ENCODE measurements at places on chromosomes 5 and 9.

GRCh38 chr5:87570366-87570765, 157.6 kb upstream of the CCNH start:
- DNase-seq: no peak

GRCh38 chr5:132024117-132024435, 12.6 kb upstream of the ACSL6 start:
- DNase-seq: no peak

- DNase-seq: no peak
These were observed 60.4 kb upstream of the SMIM23 start for GRCh38 chr5:171725205-171725601.

DNA sequence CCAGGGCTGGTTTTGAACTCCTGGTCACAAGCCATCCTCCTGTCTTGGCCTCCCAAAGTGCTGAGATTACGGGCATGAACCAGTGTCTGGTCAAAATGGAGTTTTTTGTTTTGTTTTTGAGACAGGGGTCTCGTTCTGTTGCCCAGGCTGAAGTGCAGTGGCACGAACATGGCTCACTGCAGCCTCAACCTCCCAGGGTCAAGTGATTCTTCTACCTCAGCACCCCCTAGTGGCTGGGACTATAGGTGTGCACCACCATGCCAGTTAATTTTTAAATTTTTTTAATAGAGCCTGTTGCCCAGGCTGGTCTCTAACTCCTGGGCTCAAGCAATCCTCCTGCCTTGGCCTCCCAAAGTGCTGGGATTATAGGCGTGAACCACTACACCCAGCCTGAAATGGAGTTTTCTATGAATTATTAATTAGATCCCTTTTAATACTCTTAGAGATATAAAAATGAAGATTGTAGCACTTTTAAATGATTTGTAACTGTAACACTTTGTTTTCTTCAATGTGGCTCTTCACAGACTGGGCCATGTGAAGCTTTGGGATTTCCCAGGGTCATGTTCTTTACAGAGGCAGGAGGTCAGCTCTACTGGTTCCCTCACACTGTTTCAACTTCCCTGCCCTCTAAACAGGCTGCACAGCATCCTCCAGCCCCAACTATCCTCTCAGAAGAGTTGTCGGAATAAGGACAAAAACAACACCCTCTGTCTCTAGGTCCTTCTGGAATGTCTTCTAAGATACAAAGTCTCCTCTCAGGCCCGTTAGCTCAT, 32.7 kb upstream of the SPARC start:
- DNase-seq: no peak

- no peak for DNase-seq
These were observed 26.3 kb downstream of the ADAM19 start for GRCh38 chr5:157549283-157549629.

DNA sequence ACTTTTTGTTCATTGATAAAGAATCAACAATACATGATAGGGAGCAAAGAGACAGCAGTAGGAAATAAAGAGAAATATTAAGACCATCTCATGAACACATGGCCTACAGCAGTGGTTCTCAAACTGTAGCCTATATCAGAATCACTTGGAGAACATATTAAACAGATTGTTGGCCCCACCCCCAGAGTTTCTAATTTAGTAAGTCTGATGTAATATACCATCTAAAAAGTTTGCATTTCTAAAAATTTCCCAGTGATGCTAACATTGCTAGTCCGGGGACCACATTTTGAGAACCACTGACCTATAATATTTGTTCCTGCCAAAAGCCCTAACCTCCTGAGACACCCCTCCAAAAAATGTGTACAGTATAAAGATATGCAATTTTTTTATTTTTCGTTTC, 306.2 kb upstream of the NREP start:
- DNase-seq: no peak

DNA sequence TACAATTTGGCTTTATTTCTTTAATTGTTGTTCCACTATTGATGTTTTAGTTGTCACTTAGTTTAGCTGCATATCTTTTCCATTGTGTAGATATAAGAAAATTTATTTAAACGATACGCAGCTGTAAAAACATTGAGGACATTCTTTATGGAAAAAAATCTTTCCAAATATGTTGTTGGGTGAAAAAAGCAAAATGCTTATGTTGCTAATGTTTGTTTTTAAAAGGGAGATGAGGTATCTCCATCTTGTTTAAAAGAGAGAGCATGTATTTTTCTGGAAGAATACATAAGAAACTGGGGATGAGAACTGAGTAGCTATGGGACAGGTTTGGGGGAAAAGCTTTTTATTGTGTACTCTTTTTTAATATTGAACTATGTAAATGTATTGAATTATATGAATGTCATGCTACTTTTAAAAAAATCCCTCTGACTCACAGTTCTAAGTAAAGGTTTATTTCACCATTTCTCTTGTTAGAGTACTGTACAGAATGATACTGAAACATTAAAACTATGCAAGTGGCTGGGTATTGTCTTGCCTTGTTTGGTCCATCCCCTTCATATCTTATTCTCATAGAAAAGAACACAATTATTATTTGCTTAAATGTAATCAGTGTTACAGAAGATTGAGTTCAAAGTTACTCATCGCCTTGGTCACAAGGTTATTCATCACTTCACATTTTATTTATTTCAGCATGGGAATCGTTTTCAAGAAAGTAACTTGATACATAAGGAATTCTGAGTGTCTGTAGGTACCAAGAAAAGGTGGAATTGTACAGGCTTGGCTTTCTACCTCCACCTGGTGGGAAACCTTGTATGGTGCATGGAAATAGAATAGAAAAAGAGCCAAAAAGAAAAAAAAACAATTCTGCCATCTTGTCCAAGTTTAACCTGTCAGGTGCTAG, 85.8 kb downstream of the RIC1 start:
- no peak for DNase-seq

- DNase-seq: no peak
These were observed 1.5 kb downstream of the STXBP1 start for GRCh38 chr9:127613583-127613954.

DNA sequence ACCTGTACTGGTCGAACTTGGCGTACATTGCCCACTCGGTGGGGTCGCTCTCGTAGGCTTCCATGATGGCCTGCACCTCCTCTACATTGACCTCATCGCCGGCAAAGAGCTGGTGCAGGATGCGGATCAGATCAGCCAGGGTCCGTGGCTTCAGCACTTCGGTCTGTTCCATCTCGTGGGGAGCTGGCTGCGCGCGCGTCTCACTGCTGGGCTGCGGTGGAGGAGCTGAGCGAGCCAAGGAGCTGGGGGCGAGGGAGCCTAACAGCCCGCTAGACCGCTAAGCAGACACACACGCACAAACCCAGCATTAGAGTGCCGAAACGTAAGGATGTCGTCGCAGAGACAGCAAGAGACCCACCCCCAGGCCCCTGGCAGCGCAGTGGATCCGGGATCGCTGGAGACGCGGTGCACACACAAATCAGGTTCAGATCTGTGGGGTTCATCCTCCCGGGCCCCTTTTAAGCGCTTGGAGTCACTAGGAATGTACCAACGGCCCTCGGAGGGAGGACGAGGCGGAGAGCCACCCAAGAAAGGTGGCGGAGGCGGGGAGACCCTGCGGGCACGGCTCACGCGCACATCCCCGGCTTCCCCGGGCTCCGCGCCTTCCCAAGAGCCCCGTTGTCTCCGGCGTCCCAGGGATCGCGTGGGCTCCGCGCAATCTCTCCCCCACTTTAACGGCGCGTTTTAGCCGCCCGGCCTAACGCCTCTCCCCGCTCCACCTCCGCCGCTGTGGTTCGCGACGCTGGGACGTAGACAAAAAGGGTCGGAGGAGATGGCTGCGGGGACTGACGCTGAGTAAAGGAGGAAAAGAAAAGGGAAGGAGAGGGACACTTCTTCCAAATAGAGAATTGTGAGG, at the start of gene CDO1:
Gene CDO1, minus strand, starts transcription at position 434 of the 856 bp plus-strand sequence. Its CDS starts 262 bp downstream, at position 172.
- no peak for DNase-seq

GRCh38 chr9:135329571-135330306, 149.8 kb upstream of the PPP1R26 start:
- no peak for DNase-seq

- DNase-seq: no peak
These were observed 299.4 kb upstream of the RASA1 start for GRCh38 chr5:86968301-86968753.

GRCh38 chr9:85515021-85515420, 226.7 kb downstream of the AGTPBP1 start:
- no peak for DNase-seq

- no peak for DNase-seq
These were observed 2111.3 kb downstream of the MAT2B start for GRCh38 chr5:165616490-165617405.

GRCh38 chr5:79931866-79932265, 59.2 kb downstream of the MTX3 start:
- no peak for DNase-seq

- no peak for DNase-seq
These were observed 72.0 kb downstream of the RETREG1 start for GRCh38 chr5:16544607-16545374.

DNA sequence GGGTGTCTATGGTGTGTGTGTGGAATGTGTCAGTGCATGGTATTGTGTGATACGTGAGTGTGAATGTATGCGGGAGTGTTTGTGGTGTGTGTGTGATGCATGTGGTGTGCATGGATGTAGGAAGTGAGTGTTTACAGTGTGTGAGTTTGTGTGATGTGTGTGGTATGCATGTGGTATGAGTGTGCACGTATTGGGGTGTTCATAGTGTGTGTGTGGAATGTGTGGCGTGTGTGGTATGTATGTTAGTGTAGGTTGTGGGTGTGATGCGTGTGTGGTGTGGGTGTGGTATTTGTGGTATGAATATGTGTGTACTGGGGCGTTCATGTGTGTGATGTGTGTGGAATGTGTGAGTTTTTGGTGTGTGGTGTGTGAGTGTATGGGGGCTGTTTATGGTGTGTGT, 40.1 kb upstream of the BICD2 start:
- DNase-seq: no peak

DNA sequence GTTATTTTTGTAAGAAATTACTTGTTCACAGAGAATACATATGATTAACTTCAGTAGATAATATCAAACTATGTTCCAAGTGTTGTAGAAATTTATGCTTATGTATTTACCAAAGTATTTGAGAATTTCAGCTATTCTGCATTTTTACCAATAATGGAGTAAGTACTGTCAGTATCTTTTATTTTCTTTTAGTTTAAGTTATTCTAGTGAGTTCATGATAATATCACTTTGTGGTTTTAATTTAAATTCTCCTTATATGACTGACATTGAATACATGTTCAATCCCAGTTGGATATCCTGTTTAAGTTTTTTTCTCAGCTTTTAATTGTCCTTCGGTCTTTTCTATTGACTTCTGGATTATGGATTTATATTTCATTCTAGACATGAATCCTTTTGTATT, 1024.6 kb downstream of the EFNA5 start:
- no peak for DNase-seq

GRCh38 chr5:40410231-40410861, 269.4 kb upstream of the PTGER4 start:
- DNase-seq: no peak

- no peak for DNase-seq
These were observed 42.9 kb downstream of the FEM1C start for GRCh38 chr5:115501464-115502210.

- no peak for DNase-seq
These were observed 494.6 kb downstream of the ENC1 start for GRCh38 chr5:74145951-74146350.

- DNase-seq: no peak
These were observed 32.2 kb downstream of the ALDH7A1 start for GRCh38 chr5:126562823-126563222.

- no peak for DNase-seq
These were observed 30.2 kb downstream of the LRRTM2 start for GRCh38 chr5:138844812-138845513.

DNA sequence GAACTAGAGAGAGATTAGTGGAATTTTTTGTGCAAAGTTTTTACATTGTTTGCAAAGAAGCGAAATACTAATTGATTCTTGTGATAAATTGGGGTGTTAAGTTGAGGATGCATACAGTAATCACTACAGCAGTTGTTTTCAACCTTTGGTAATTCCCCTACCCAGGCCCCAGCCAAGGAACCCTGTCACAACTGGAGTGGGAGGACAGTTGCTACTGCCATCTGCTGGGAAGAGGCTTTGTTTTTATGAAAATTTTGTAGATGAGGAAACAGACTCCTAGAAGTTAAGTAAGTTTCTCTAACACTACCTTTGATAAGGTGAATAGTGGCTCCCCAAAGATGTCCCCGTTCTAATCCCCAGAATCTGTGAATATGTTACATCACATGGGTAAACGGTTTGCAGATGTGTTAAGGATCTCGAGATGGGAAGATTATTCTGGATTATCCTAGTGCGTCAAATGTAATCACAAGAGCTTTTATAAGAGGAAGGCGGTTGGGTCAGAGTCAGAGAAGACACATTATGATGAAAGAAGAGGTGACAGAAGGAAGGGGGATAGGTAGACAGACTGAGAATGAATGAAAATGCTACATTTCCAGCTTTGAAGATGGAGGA, 34.0 kb upstream of the PPP1R2B start:
- no peak for DNase-seq

GRCh38 chr5:180389252-180390101, 36.3 kb upstream of the GFPT2 start:
- DNase-seq: no peak

All from stimulated activated CD8-positive, alpha-beta memory T cell treated with anti-CD3 and anti-CD28 coated beads, Interleukin-4, amount 100 ng/mL, for 4 hours (primary cell).